ENCODE measurements at places on chromosomes 5 and 9. TPM values are rescaled to one million over a fixed set of nuclear protein-coding genes. Genes with fewer than 3 reads are reported as not detected.

Gene TPPP
- 0.20 TPM for total RNA-seq

Gene ZNF300
- total RNA-seq: 0.26 TPM

Gene CDKN2B
- total RNA-seq: 5.9 TPM

Gene IL4
- 2.5 TPM for total RNA-seq

Gene MSX2
- not detected for total RNA-seq

Gene ADAMTSL2
- total RNA-seq: not detected

DNA sequence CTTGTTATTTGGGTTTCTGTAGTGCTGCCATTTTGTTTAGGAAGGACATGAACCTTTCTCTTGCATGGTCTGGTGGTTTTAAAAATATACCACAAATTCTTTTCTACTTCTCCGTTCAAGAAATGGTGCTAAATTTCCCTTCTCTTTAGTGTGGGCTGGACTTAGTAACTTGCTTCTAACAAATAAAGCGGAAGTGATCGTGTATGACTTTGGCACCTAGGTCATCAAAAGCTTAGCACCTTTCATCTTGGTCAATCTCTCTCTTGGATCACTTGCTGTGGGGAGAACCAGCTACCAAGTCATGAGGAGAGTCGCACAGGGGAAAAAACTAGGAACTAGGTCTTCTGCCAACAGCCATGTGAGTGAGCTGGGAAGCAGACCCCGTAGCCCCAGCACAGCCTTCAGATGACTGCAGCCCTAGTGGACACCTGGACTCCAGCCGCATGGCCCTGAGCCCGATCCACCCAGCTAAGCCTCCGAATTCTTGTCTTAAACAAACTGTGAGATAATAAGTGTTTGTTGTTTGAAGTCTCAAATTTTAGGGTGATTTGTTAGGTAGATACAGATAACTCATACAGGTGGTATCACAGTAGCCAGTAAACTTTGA lies 87.7 kb upstream of the CKMT2 start:
- no peak for DNase-seq

- DNase-seq: no peak
These were observed 14.6 kb upstream of the BNC2 start for GRCh38 chr9:16884952-16885513.

DNA sequence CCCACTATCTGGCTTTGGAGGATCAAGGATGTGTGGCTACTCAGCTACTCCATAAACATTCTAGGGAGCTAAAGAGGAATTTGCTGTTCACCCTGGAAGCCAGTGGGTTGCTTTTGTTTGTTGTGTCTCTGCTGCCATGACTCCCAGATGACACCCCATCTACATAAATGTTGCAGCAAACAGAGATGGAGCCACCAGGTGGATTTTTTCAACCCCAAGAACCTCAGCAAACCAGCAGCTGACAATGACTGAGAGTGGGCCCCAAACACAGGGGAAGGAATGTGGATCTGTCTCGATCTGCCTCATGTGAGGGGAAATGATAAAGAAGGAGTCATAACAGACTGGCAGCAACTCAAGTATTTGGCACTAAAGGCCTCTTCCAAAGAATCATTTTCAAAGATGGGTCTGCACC lies 132.7 kb upstream of the TNC start:
- no peak for DNase-seq

- no peak for DNase-seq
These were observed 442.1 kb downstream of the TLE4 start for GRCh38 chr9:80013891-80014290.

DNA sequence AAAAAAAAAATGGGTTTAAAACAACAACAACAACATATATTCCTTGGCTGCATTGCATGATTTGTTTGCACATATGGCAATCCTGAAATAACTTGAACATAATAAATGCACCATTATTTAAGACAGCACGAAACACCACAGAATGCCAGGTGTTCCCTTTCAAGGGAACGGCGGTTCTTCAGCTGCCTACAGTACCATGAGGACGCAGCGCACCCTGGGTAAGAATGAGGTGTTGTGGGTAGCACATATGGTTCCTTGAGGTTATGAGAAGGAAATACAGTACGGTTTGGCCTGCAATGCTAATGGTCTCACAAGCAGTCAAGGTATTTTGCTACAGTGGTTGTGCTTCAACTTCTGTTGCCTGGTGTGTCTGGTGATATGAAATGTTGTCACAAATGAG lies 174.8 kb downstream of the SLC12A2 start:
- no peak for DNase-seq

DNA sequence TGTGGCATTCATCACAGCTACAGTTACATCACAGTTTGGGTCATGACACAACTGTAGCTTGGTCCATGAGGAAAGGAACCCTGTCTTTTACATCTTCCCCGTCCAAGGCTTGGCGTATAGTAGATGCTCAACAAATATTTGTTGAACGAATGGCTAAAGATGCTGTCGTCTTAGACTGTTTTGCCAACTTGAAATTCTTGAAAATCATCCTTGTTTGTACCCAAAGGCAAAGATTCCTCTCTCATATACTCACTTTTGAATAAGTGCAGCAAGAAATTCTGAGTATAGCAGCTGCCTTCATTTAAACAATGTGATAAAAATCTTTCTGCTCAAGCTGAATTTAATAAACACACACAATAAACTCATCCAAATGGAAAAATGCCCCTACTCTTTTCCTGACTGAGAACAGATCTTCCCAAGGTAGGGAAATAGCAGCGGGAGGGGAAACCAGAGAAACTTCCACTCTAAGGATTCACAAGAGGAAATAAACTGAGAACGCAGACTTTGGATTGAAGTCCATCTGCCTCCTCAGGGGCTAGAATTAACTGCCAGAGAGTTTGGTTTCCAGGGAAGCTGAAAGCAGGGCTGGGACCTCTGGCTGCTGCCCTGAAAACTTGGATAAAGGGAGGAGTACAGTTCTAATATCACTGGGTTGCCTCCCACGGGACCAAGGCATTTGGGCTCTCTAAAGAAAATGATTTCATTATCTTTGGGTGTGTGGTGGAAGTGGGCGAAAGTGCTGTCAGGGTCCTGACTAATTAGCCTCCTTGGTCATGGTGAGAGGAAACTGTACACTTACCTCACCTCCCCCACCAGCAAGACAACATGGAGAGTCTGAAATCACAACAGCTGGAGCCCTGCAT lies 99.1 kb downstream of the DPYSL3 start:
- no peak for DNase-seq

DNA sequence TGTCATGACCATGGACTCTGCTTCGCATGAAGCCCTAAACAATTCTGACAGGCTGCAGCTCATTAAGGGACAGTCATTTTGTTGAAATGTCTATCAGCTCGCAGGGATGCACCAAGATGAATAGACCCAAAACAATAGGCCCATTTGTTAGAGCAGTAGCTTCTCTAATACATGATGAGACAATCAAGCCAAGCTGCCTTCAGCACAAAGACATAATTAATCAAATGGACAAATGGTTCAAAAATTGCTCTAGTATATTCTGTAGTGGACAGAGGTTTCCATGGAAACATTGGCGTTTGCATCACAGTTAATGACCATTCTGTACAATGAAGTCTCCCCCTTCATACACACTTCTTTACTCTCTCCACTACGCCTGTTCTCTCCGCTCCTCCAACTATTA lies 274.6 kb downstream of the ANXA1 start:
- no peak for DNase-seq

GRCh38 chr9:114226246-114227055 lies 71.1 kb downstream of the COL27A1 start:
- DNase-seq: no peak

DNA sequence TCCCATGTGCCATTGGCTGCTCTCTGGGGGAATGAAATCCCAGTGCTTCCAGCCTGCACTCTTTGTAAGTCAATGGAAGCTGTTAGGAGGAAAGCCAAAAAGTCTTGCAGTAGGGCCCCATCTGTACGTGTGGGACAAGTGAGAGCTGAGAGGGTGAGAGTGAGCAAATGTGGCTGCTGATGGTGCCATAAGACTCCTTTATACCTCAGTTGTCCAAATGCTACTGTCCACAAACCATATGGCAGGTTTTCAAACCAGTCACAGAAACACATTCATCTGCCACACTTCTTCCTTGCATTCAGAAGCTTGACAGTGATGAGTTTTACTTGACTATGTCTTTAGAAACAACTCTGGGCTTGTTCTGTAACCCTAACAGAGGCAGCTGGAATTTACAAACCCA lies 543.8 kb downstream of the CSNK1G3 start:
- DNase-seq: no peak

DNA sequence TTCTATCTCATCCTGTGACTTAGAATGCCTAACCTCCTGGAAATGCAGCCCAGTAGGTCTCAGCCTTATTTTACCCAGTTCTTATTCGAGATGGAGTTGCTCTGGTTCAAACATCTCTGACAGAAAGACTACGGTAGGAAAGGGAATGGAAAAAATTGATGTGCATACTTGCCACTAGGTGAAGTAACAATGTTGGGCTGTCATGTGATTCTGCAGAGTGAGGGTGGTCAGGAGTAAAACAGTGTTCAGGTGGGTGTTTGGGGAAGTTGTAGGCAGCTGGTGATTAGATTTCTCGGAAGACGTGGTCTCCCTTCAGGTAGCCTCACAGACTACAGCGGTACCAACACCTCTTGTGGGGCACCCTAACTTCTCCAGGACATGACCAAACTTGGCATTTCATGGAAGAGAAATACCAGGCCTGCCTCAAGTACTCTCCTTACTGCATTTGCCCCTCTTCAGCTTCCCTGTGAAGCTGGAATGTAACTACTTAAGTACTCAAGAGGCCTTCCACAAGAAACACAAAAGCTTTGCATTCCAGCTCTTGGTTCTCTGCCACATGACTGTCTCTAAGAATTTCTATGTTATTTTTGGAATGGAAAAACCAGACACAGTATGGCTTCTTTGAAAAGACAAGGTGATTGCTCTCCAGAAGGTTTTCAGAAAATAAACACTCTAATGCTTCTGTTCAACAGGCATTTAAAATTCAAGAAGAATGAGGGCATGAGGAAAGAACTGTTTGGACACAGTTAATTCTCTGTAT lies 17.4 kb upstream of the ENTREP1 start:
- no peak for DNase-seq

DNA sequence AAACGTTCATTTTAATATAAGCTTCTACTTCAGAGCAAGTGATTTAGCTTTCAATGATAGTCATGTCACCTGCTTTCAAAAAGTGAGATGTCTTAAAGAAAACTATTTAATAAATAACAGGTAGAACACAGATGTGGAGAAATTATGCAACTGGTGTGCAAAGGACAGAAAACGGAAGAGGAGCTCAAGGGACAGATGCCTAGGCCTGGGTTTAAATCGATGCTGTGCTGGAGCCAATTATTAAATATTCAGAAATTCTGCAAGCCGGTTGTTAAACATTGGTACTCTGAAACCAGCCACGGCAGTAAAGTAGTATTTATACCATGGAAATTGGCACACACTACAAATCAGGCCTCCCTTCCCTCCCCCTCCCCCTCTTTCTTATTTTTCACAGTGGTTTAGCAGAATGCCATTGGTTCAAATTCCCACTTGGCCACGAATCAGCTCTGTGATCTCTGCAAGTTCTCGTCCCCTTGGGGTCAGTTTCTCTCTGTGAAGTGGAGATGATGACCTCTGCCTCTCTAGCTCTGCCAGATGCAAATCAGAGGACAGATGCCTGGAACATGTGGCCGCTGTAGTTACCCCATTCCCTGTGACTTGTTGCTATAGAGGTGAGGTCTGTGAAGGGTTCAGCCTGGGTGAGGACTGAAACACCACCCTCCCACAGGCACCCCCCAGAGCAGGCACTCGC lies 6.2 kb upstream of the RNF130 start:
- DNase-seq: no peak

- peak; percentile 98 for DNase-seq
These were observed at the start of gene SMARCA2 for GRCh38 chr9:2014696-2015580. SMARCA2 (plus strand) TSS chr9:2015347; CDS start chr9:2029023, 13,676 bp downstream.

DNA sequence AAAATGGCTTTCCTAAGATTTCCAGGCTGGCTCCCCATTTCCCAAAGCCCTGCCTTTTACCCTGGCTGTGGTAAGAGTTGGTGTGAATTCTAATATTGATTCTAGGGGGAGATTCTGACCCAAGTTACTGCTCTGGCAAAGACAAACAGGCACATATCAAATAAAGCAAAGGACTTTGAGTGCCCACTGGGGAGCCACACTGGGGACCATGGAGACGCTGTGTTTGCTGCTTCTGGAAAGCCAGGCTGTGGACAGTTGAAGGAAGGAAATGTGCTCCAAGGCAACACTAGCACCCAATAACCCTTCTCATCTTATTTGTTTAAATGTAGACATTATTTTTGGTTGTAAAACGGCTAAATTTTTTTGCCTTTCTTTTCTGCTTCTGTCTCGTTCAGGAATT lies 78.7 kb downstream of the SNCAIP start:
- DNase-seq: no peak
